ENCODE measurements at places on chromosomes 6 and 20. TPM values are rescaled to one million over a fixed set of nuclear protein-coding genes. Genes with fewer than 3 reads are reported as not detected.

The HIVEP1 gene
- total RNA-seq = 47.7 TPM

The SPATS1 gene
- not detected for total RNA-seq

The DEFB124 gene
- total RNA-seq = not detected

The GTF2H4 gene
- total RNA-seq = 33.5 TPM

DNA sequence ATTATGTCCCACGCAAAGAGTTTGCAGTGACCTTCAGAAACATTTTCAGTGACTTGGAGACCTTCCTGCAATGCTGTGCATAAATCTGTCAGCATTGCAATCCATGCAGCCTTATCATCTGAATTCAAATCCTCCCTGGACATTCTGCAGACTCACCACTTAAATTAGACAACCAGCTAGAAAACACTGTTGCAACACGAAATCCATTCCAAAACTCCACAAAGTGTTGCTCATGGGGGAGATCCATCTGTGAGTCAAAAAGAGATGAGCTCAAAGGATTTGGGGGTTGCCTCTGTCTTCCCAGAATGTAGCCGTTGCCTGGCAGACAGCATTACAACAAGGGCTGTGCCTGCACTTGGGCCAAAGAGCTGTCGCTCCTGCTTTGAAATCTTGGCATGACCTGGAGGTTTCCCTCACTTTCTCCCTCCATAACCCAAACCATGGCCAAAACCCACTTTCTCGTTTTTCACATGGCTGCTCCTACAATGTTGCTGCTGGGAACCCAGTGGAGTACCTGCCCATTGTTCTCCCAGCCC, 163.5 kb upstream of the CDYL start:
- no peak for DNase-seq

DNA sequence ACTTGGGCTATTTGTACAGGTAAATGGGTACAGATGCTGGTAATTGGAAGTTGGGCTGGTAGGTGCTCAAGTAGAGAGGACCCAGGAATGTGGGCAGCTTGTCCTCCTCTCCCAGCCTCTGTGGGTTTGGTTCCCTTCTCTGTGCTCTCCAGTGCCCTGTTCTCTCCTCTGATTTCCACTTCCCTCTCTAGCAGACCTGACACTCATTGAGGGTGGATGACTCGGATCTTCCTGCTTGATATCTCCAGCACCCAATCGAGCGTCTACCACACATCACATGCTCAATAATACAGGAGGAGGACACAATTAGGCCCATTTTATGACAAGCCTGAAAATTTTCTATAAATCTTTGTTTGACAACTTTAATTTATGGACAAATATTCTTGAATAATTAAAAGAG, 23.7 kb downstream of the CST1 start:
- no peak for DNase-seq

DNA sequence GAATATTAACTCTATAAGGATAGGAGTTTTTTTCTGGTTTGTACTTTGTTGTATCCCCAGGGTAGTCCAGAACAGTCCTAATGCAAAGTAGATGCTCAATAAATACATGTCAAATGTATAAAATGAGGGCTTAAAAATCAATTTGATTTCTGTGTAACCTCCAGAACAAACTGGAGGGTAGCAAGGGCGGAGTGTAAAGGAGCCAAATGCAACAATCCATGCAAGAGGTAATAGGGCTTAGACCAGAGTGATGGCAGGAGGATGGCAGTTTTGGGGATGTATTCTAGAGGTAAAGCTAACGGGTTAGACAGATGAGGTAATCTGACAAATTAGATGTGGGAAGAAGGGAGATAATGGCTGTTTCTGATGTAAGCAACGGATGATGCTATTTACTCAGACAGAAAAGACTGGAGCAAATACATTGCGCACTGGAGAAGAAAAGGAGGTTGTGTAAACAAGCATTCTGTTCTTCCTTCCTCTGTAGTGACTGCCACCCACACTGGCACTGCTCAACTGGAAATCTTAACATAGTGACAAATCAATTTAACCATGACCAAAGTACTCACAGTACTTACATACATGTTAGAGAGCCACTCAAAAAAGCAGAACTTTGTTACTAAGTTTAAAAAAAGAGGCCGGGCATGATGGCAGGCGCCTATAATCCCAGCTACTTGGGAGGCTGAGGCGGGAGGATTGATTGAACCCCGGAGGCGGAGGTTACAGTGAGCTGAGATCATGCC, 2.0 kb downstream of the ZNF318 start:
- no peak for DNase-seq

Measured in suprapubic skin (tissue), 4 donors.